Mesenteric fat pad (tissue), 1 donor: ENCODE measurements at places on chromosomes 11 and 22.

DNA sequence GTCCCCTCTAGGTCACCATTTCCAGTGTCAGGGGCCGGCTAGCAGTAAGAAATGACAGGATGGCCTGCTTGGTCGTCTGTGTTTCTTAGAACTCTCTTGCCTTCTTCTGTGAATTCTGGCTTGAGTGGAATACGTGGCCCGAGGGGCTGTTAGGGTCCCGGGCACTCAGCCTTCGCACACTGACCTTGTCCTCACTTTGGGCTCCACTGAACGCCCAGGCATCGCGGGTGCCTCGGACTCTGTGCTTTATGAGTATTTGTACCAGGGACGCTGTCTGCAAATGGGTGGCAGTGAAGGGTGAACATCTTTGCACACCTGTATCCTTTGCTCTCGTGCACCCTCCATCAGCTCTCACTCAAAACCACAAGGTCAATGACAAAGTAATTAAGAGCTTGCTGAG is 123.4 kb upstream of the ANO1 start:
- DNase-seq, result no peak

DNA sequence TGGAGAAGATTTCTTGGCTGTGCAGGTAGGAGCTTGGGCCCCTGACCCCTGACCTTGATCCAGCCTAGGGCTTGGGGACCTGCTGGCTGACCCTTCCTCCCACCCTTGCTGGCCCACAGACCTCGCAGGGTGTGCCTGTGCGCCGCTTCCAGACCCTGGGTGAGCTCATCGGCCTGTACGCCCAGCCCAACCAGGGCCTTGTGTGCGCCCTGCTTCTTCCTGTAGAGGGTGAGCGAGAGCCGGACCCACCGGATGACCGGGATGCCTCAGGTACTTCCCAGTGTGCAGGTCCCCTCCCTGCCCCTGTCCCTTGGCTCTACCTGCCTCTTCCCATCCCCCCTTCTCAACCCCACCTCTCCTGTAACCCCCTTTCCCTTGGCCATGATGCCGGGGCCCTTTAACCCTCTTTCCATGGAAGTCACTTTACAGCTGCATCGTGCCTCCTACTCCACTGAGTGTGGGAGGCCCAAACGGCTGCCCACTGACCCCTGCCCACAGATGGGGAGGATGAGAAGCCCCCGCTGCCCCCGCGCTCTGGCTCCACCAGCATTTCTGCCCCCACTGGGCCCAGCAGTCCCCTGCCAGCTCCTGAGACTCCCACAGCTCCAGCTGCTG is 3.8 kb downstream of the INPPL1 start:
- peak; percentile 88 for DNase-seq

GRCh38 chr11:1071571-1072115 is 3.0 kb upstream of the MUC2 start:
- no peak for DNase-seq

GRCh38 chr11:28491431-28491830 is 383.2 kb downstream of the METTL15 start:
- DNase-seq, result no peak
